ENCODE measurements at places on chromosomes 11 and 22.

GRCh38 chr11:59053387-59053786 is 32.7 kb upstream of the GLYATL1B start:
- peak; percentile 25 for DNase-seq

- DNase-seq: no peak
Observed at GRCh38 chr11:70032943-70033710, 45.0 kb upstream of the ANO1 start.

- DNase-seq: no peak
Observed at GRCh38 chr11:9646324-9646723, 17.6 kb upstream of the SWAP70 start.

DNA sequence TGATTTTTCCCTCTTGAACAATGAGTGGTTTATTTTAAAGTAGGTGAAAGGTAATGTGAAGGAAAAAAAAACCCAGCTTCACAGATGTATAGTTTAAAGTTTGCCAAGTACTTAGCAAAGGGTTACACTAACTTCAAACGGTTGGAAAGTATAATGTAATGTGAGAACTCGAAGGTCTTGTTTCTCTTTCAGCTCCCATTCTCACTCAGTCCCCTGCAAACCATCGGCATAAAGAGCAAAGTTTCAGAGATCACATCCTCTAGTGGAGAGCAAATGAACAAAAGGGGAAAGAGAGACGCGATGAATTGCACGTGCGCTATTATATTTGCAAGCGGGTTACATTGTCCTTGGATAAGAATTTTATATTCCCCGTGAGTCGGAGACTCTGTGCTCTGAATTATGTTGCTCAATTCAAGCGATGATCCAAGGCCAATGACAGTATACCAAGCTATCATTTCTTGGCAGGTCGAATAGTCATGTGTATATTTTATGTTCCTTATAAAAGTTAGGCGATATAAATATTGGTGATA is 37.6 kb upstream of the BIRC3 start:
- peak; percentile 10 for DNase-seq

DNA sequence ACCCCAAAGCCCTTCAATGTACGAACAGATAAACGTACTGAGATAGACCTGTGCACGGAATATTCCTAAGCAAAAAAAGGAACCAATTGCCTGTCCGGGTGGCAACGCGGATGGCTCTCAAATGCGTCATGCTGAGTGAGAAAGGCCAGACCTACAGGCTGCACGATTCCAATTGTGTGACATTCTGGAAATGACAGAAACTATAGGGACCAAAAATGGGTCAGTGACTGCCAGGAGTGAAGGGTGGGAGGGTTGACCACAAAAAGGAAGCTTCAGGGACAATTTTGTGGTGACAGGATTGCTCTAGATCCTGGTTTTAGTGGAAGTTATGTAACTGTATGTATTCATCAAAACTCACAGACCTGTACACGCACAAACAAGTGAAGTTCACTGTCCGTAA is 24.0 kb upstream of the SYT8 start:
- DNase-seq: no peak

GRCh38 chr11:30358536-30358935 is 35.6 kb downstream of the ARL14EP start:
- no peak for DNase-seq

GRCh38 chr22:29136782-29137700 is 64.2 kb downstream of the KREMEN1 start:
- no peak for DNase-seq

DNA sequence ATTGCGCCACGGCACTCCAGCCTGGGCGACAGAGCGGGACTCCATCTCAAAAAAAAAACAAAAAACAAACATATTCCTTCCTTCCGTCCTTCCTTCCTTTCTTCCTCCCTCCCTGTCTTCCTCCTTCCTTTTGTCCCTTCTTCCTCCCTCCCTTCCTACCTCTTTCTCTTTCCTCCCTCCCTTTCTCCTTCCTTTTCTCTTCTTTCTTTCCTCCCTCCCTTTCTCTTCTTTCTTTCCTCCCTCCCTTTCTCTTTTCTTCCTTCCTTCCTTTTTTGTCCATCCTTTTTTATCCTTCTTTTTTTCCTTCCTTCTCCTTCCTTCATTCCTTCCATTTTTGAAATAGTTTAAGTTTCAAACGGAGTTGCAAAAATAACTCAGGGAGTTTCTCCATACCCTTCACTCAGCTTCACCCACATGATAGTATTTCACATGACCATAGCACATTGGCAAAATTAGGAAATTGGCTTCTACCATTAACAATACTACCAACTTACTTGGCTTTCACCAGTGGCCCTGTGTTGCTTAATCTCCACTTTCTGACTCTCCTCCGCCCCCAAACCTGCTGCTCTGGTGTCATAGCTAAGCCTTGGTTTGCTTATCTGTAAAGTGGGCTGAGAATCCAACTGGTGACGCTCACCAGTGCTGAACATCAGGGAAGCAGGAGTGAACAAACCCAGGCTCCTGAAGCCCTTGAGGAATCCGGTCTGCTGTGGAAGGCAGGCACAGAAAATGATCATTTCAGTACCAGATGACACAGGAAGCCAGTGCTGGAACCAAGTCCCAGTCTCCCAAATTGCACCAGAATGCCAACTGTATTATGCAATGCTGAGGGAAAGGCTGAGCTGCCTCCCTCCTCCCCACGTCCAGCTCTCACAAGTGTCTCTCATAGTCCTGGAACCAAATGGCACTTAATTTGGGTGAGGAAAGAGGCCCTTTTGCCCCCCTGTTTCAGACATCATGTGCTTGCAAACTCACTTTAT is 17.2 kb upstream of the CRYBB3 start:
- DNase-seq: no peak

GRCh38 chr11:465896-466530 is 15.9 kb downstream of the PTDSS2 start:
- DNase-seq: no peak

- no peak for DNase-seq
Observed at GRCh38 chr11:134417871-134418840, 6.1 kb upstream of the B3GAT1 start.

- DNase-seq: no peak
Observed at GRCh38 chr11:98365190-98365589, 655.6 kb upstream of the CNTN5 start.

DNA sequence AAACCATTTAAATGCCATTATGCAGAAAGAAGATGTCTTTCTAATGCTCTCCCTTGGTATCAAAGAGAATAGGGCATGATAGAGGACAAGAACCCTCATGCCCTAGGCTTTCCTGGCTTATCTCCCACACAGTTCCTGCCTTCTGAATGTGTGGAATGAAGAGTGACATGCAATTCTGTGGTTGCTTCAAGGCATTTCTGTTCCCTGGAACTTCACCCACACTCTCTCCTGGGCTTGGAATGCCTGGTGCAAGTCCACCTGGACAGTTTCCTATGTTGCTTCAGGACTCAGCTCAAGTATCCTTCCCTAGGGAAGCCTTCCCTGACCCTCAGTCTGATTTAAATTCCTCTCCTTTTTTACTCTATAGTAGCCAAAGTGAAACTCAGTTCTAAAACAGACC is 53.8 kb upstream of the DRD2 start:
- peak; percentile 35 for DNase-seq

DNA sequence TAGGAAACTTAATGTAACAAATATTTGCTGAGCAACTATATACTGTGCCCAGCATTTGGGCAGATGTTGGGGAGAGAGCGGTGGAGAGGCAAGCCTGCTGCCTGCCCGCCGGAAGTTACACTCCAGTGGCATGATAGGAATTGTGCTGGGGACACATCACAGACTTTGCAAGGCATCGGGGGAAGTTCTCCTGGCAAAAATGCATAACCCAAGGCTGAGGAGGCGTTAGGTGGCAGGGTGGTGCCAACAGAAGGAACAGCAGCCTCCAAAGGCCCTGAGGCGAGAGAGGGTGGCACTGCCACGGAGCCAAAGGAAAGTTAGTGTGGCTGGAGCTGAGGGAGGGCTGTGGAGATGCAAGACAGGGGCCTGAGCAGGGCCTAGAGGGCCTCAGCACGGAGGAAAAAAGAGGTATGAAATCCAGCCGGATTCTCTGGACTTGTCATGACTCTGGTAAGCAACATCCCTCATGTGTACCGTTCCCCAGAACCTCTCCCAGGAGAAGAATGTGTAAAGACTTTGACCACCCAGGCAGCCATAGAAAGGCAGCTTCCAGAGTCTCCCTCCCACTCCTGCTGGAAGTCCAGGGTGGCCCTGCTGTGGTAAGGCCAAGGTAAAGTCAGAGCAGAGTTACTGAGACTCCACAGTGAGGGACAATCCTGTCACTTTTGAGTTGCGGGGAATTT is 76.1 kb upstream of the RAB1B start:
- DNase-seq: no peak

DNA sequence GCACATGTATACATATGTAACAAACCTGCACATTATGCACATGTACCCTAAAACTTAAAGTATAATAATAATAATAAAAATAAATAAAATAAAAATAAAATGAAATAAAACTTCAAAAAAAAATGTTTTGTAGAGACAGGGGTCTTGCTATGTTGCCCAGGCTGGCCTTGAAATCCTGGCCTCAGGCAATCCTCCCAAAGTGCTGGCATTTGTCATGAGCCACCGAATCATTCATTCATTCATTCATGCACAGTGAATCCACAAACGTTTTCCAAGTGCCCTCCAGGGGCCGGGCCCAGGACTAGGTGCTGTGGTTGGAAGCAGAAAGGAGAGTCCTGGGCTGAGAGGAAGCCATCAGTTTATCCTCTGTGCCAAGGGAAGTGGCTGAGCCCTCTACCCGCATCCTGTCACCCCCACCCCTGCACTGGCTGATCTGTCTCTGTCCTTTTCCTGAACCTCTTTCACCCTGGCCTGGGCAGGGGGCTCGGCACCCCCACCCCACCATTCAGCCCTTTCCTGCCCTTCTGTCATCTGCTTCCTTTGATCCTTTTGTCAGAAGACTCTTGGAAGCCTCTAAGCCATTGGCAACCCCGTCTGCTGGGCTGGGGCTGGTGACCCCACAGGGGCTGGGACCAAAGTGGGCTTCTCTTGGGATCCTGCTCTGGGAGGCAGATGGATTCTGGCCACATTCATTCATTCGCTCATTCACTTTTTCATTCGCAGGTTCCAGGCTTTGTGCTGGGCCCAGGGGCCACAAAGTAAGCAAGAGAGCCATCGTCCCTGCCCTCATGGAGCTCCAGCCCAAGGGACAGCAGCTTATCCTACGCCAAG is 84.3 kb downstream of the IGLL1 start:
- DNase-seq: no peak

GRCh38 chr11:62463121-62463542 is 44.3 kb downstream of the SCGB1A1 start:
- no peak for DNase-seq

DNA sequence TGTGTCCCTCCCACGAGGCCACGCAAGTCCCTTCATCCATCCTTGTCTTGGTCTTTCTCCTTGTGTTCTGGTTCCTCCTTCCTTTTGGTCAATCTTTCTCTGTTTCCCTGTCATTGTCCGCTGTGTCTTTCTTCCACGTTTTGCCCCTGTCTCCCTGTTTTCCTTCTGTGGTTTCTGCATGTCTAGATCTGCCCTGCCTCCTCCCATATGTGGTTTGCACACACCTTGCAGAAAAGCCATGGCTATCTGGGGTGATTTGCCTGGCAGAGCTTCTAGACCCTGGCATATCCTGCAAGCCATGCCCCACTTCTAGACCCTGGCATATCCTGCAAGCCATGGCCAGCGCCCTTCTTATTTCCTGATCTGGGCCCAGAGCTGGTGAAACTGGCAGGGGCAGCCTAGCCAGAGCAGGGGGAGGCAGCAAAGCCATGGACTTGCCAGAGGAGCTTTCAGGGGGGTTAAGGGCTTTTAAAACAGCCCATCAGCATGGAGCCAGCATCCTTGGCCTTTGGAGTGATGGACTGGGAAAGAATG is 131.6 kb upstream of the NECTIN1 start:
- no peak for DNase-seq

- no peak for DNase-seq
Observed at GRCh38 chr11:126891556-126892217, 108.9 kb downstream of the KIRREL3 start.

DNA sequence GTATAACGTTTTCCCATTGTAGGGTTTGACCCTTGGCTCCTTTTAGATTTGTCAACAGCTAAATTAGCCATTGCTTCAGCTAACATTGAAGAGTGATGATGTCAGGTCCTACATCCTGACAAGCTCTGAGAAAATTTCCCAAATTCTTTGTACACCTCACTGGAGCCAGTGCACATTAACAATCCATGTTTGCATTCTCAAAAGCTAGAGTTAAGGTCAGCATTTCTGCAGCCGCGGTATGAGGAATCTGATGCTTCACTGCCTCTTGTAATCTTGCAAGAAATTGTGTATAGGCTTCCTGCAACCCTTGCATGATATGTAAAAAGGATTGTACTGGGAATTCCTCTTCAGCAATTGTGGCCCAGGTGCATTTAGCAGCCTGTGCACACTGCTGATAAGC is 33.1 kb upstream of the NCAM1 start:
- no peak for DNase-seq

DNA sequence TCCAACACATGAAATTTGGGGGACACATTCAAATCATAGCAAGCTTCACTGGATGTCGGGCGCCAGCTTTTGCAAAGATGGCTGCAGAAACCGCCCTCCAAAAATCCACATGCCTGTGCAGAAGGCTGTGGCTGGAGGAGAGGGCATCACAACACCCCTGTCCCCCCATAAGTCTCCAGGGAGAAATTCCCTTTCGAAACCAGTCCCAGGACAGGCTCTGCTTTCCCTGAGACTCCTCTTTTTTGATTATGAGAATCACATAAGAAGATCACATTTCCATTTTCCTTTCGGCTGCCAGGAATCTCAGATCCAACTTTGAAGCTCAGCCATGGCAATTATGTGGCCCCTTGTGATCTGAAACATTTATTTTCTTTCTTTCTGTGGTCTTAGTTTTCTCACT is 9.7 kb downstream of the LIF start:
- DNase-seq: no peak

GRCh38 chr11:7637447-7638157 is 35.7 kb downstream of the CYB5R2 start:
- DNase-seq: no peak

GRCh38 chr11:1476940-1477736 is 9.4 kb downstream of the MOB2 start:
- no peak for DNase-seq

- no peak for DNase-seq
Observed at GRCh38 chr22:47851586-47851985, 1089.1 kb downstream of the TBC1D22A start.

DNA sequence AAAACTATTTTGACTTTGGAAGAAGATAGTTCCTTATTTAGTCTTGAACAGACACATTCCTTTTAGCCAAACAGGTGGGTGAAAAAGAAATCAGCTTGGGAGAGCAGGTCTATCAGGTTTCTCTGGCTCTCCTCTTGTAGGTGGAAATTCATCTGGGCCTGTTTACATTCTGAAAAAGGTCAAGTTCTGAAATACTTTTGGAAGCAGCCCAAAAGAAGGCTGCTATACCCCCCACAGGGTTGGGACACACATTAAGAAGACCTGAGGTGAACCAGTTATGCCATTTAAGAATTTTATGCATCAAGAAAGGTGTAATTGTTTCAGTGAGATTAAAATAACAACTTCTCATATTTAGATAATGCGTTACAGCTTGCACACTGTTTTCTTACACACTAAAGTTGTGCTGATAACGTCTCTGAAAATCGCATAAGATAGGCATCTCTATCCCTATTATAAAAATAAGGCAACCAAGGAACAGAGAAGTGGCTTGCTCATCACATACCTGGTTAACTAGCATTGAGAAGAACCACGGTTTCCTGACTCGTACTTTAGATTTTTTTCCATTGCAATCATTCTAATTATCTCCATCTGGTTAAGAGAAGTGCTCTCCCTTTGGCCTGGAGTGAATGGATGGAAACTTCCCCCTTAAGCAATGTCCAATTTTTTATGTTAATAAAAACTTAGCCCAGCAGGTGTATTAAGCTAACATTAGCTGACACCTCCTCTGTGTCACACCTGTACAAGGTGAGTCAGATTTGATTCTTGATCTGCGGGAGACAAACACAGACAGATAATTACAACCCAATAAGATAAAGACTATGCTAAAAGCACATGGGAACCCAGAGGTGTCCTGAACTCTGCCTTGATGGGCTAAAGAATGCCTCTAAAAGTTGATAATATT is 60.5 kb upstream of the UCP3 start:
- DNase-seq: no peak

Data from SW480 (cell line).